ENCODE measurements at places on chromosomes 12 and 14. TPM values are rescaled to one million over a fixed set of nuclear protein-coding genes. Genes with fewer than 3 reads are reported as not detected.

DNA sequence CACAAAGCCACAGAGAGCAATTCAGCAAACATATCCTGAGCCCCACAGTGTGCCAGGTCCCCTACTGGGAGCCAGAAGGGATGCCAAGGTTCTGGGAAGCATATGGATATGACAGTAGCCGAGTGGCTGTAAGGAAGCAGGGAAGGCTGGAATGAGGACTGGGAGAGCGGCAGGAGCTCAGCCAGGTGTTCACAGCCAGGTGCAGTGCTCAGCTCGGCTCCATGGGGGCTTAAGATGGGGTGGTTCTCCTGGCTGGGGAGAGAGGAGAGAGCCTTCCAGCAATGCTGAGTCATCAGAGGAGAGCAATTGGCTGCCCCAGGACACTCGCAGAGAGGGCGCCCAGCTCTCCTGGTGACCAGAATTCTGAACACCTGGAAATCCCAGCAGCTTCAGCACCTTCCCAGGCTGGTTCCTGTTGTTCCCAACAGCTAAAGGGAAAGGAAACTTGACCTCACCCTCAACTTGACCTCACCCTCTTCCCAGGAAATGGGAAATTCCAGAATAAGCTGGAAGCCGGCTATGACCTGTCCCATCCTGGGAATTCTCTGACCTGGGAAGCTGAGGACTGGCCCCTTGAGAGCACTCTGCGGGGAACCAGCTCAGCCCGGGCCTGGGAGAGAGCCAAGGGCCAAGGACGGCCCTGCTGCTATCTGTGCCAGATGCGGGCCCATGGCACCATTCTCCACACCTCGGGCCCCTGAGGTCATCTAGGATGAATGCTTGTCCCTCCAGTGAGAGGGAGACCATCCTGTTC is 34.6 kb downstream of the SLC6A12 start:
- DNase-seq = no peak

DNA sequence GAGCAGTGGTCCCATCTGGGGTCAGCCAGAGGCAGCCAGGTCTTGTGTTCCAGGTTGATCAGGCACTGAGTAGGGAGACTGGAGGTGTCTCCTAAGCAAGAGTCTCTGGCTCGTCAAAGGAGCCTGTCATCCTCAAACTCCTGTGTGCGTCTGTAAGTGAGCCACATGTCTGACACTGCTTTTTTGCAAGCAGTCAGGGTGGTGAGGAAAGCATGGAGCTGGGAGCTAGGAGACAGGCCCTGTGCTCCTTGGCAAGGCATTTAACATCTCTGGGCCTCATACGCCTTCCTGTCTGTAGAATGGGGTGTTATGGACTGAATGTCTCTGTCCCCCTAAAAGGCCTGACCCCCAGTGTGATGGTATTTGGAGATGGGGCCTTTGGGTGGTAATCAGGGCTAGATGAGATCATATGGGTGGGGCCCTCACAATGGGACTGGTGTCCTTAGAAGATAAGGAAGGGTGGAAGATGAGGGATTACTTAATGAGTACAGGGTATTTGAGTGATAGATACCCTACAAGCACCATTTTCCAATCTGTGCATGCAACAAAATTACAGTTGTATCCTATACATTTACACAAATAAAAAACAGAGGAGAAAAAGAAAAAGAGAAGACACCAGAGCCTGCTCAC is 53.0 kb downstream of the ARL6IP4 start:
- DNase-seq = no peak

FOXN4 gene
- 0.25 TPM for total RNA-seq

DNA sequence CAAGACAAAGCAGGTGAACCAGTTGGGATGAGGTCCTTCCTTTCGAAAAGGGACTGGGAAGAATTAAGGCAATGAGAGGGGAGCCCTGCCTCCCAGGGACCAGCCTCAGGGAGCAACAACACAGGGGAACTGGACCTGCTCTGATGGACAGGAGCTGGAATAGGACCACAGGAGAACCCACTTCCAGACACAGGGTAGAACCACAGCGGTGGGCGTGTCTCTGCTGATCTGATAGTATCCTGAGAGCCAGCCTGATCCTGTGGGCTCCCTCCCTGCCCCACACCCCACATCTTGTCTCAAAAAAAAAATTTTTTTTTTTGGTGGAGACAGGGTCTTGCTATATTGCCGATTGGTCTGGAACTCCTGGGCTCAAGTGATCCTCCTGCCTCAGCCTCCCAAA is 13.6 kb upstream of the PLEK2 start:
- DNase-seq = no peak

RHEBL1 gene
- 0.58 TPM for total RNA-seq

GPR135 gene
- total RNA-seq = 1.7 TPM

PRIMA1 gene
- total RNA-seq = 3.0 TPM

- no peak for DNase-seq
Observed at GRCh38 chr12:9041321-9041720, 52.0 kb downstream of the KLRG1 start.

TMEM63C gene
- total RNA-seq = 21.2 TPM

DNA sequence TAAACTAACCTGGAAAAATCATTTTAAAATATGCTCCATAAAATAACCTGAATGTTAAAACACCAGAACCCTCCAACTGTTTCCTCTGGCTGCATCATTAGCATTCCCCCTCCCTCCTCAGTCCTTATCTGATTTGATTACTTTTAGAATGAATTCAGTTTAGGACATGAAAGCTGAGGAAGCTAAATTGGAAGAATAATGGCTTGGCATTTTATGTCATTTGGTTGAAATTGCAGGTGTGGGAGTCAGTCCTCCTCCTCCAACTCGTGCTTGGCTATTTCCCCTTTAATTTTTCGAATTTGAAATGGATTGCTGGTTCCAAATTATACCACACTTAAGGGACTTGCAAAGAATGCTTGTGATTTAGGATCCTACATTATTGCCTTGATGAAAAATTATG is 473.0 kb upstream of the STXBP6 start:
- no peak for DNase-seq
